Astrocyte (in vitro differentiated cells and primary cell): ENCODE measurements at places on chromosomes 2 and 18. TPM values are rescaled to one million over a fixed set of nuclear protein-coding genes. Genes with fewer than 3 reads are reported as not detected.

- no peak for DNase-seq
Observed at GRCh38 chr2:17899871-17900270, 21.4 kb downstream of the KCNS3 start.

DNA sequence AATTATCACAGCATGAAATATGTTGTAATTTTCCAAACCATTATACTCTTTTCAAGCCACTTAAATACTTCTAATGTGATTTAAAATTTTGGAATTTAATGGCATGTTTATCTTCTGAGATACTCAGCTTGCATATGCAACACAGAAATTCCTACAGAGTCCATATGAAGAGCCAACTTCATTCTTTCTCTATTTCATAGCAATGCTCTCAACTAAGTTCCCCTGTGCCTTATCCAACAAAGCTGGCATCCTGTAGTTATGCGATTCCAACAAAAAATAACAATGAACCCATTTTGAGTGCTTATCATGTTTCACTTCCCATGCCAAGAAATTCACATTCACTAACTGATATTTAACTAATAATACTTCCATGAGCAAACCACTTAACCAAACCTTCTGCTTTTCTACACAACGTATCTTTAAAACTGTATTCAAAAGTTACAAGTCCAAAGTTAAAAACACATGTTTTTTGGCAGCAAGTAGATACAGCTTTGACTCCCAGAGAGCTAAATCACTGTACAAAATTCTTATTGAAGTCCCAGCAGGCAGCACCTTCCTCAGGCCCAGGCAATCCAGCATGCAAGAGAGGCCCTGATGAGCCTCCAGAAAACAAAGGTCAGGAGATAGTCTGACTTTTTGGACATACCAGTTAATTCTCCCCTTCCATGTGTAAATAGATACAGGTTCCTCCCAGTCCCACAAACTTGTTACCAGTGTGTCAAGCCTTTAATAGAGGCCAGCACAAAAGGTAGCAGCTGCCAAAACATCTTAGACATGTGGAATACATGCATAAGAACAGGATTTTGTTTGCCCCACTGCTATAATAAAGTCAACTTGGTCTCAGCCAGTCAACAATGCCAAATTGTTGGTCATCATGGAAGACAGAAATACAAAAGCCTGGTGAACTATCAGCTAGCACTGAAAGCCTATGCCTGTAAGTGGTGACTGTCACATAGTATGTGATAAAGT is 113.1 kb upstream of the WDR75 start:
- peak; percentile 72 for DNase-seq

GRCh38 chr18:36757081-36757480 is 71.7 kb downstream of the TPGS2 start:
- peak; percentile 46 for DNase-seq

- DNase-seq, result no peak
Observed at GRCh38 chr2:25379535-25379934, 37.8 kb upstream of the DNMT3A start.

Gene RAPH1
- total RNA-seq, result 43.4 and 50.4 TPM in 2 replicates
